PC-3 (cell line): ENCODE measurements at places on chromosomes 4 and X. TPM values are rescaled to one million over a fixed set of nuclear protein-coding genes. Genes with fewer than 3 reads are reported as not detected.

Gene XK
- 7.7 and 8.0 TPM in 2 replicates for total RNA-seq

- DNase-seq, result no peak
These were observed 932.6 kb downstream of the C4orf33 start for GRCh38 chr4:130028552-130028951.

Gene RFC1
- 43.9 and 51.6 TPM in 2 replicates for total RNA-seq

Gene F8A3
- total RNA-seq, result 0.07 and 2.2 TPM in 2 replicates

- no peak for DNase-seq
These were observed 57.5 kb upstream of the BMPR1B start for GRCh38 chr4:94700298-94700697.

GRCh38 chrX:24156177-24156576 is 6.6 kb downstream of the ZFX start:
- DNase-seq, result no peak

GRCh38 chr4:99859618-99860017 is 34.6 kb downstream of the LAMTOR3 start:
- DNase-seq, result no peak

Gene MAP7D3
- total RNA-seq, result 0.40 and 0.69 TPM in 2 replicates

DNA sequence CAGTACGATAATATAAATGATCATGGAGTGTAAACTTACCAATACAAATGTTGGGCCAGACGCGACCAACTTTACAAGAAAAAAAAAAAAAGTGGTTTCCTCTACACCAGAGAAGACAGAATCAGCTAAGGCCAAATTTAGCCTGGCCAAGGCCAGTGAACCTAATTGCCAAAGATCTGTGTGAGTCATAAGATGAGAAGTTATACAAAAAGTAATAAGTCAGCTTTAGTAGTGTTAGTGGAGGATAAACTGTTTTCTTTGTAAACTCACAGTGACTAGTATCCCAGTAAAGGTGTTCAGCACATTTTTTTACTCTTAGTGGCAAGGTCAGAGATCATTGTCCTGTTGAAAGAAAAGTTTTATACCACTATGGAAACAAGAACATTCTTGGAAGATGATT is 531.4 kb upstream of the TECRL start:
- peak; percentile 95 for DNase-seq

Gene MTMR8
- total RNA-seq, result 0.46 and 0.87 TPM in 2 replicates

DNA sequence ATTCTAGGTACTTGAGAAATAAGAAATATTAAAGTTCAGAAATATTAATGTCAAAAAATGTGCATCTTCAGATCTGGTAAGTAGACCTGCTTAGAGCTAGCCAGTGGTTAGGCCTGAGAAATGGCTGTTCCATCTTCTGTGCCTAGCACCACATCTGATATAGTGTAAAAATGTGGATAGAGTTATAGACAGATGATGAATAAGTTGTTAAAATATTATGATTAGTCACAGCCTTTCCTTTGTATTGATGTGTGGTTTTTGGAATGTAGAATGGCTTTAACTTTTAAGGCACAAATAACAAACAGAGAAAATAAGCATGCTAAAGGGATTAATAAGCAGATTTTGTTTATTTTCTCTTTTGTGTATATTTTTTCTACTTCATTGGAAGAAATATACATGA is 133.5 kb upstream of the NUDT6 start:
- DNase-seq, result peak; percentile 23

DNA sequence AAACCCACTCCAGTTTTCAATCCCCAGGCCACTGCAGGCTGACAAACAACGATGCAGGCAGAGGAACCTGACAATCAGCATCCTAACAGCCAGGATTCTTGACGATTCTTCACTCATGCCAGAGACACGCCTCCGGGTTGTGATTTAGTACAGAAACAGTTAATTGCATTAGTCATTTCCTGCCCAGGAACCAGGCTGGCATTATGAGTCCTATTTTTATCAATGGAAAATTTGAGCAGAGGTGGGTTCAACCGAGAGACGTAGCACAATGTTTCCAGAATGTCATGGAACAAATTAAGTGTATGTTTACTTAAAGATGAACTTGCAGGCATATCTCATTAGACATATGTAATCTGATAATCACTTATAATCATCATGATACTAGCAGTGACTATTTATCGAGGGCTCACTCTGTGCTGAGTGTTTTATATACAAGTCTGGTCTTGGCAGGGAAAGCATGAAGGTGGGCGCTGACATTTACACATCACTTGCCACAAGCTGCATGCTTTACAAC is 159.7 kb downstream of the NSUN7 start:
- peak; percentile 85 for DNase-seq

DNA sequence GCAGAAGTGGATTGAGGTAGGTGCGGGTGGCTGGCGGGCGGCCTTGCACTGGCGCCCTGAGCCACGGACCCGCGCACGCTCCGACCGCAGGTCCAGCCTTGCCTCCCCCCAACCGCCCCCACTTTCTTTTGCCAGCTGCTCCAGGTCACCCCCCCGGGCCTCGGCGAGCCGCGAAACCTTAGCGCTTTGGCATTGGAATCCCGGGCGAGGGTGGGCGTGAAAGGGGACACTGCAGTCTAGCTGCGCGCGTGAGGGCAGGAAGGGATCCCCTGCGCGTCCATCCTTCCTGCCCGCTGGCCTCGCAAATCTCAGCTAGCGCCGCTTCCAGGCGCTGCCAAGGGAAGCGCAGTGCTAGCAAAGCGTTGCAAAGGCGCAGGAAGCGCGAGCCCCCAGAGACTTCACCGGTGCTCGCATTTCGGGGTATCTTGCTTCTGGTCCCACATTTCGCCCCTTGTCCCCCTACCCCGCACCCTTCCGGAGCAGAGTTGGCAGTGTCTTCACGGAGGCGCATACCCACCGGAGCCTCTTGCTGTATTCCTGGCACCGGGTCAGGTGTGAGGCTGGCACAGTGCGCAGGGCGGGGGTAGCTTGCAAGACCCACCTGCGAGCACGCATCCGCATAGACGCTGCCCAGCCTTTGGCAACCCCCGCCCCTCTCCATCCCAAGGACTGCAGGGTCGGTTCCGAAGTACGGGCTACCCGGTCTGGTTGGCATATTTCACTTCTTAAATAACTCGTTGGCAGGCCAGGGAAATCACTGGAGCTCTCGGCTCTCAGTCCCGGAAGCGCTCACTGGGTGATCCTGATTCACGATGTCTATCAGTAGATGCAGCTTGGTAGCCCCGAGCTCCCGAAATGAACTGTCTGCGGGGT is 104.4 kb downstream of the UCHL1 start:
- peak; percentile 46 for DNase-seq

- no peak for DNase-seq
These were observed 1668.6 kb upstream of the AGA start for GRCh38 chr4:179110816-179111215.

Gene CTAG1A
- total RNA-seq, result not detected in 2 replicates

DNA sequence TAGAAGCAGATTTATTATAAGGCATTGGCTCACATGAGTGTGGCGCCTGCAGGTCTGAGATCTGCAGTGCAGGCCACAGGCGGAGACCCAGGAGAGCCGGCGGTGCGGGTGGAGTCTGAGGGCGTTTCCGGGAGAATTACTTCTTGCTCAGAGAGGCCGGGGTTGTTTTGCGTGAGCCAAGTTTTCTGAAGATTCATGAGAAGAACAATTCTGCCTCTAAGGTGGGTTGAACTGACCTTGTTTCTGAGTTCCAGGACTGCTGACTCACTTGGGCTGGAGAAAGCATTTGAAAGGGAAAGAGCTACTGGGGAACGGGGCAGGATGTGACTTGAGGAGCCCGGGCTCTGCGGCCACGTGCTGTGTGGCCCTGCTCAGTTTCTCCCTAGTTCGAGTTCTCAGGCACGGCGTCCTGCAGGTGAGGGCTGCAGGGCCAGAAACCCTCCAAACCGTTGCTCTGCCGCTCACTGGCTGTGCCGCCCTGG is 36.7 kb upstream of the SORCS2 start:
- DNase-seq, result no peak

DNA sequence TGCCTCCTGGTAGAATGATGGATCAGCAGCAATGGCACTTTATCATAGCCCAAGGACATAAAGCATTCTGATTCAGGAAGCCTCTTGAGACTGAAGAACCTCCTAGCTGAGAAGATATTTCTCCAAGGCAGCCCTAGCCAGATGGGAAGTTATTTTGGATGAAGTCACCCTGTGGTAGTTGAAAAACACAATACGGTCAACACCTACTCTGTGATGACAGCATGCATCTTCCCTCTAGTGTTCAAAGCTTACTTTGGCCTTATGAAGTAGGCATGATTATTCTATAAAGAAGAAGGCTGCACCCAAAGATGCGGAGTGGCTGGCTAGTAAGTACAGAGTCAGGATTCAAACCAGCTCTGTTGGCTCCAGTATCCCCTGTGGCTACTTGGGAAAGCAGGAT is 47.9 kb downstream of the TLR10 start:
- DNase-seq, result no peak

GRCh38 chr4:170009291-170009690 is 16.9 kb downstream of the MFAP3L start:
- DNase-seq, result no peak

Gene SOWAHB
- 4.8 and 6.3 TPM in 2 replicates for total RNA-seq

Gene F11
- total RNA-seq, result not detected in 2 replicates

DNA sequence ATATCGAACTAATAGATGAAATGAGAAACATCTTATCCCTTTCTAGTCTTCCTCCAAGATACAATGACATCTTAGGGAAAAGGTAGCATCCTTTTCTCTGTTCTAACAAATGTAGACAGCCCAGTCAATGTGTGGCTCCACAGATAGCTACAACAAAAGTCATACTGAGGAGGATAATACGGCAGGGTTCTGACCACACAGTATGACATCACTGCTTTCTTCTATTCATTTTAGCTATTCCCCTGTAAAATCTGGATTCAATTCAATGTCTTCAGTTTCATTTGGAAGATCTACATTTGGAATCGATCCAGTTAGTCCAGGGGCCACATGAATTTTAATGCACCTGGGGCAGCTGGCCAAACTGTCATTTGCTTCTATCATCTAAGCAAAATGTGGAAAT is 51.4 kb downstream of the ENOX2 start:
- no peak for DNase-seq

DNA sequence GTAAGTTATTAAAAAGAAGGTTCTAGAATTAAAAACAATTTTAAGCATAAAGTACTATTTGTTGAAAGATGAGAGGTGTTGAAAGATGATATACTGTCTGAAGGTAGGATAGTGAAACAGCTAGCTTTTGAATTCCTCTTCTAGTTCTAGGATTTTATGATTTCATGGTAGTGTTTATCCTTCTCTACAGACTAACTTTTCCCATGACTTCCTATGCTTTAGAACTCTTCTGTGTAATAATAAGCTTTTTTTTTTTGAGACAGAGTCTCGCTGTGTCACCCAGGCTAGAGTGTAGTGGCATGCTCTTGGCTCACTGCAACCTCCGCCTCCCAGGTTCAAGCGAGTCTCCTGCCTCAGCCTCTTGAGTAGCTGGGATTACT is 96.0 kb upstream of the NUDT6 start:
- DNase-seq, result no peak

DNA sequence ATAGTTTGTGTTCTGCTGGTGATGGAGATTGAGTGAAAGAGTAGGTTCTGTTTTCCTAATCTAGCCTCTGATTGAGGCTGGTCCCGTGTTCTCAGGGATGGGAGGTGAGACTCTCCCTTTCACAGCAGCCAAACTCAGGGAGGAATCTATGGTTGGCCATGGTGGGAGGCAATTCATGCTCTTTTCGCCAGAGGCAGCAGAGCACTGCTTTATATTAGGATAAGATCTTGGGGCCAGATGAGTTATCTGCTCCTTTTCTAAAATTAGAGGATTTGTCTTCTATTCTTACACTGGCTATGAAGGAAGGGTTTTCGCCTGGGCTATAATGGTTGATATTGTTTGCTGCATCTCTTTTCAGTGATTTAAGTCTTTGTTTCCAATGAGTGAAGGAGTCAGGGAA is 63.9 kb upstream of the NLGN4X start:
- DNase-seq, result no peak

Gene F8A2
- not detected in 2 replicates for total RNA-seq

DNA sequence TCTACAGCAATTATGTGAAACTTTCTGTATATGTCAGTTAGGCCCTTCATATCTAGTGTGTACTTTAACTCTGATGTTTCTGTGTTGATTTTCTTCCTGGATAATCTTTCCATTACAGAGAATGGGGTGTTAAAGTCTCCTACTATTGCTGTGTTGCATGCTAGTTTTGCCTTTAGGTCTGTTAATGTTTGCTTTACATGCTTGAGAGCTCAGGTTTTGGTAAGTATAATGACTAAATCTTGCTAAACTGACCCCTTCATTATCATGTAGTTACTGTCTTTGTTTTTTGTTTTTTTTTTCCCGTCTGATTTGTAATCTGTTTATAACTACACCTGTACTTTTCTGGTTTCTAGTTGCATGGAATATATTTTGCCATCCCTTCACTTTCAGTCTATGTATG is 63.6 kb upstream of the UGT2B15 start:
- DNase-seq, result no peak

Gene HTR2C
- total RNA-seq, result 0.07 and 0.12 TPM in 2 replicates

GRCh38 chr4:118850488-118851173 is 14.7 kb upstream of the SEC24D start:
- DNase-seq, result peak; percentile 4

Gene STS
- 3.1 and 3.3 TPM in 2 replicates for total RNA-seq

DNA sequence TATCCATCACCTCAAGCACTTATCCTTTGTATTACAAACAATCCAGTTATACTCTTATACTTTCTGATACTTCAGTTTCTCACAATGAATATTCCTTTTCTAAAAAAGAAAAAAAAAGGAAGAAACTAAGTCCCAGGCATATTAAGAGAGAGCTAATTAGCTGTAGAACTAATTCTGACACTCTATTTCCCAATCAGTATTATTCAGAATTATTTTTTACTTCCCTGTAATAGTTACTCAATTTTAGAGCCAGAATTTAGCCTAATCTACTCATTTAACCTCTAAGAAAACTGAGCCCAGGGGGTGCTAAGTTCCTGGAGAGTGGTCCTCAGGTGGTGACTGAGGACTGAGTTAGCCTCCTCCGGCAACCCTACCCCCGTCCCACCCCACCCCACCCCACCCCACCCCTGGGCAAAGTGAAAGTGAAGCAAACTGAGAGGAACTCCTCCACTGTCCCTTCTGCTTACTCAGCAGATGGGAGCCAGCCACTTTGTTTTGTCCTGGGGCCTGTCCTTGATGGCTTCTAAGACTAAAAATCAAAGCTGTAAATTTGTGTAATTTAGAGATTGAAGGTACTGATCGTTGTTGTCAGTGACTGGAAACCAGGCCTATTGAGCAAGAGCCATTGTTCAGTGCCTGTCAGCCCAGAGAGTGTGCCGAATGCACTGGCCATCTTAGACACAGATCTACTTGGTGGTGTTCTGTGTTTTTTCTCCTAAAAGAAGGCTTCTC is 162.1 kb downstream of the CBR4 start:
- no peak for DNase-seq
